H1 (cell line): ENCODE measurements at places on chromosomes 16 and 17. TPM values are rescaled to one million over a fixed set of nuclear protein-coding genes. Genes with fewer than 3 reads are reported as not detected.

SCN4A gene
- 5.0 and 8.1 TPM in 2 replicates for polyA plus RNA-seq

XYLT2 gene
- polyA plus RNA-seq = 29.9 and 38.2 TPM in 2 replicates

ADAMTS18 gene
- 0.05 and 0.16 TPM in 2 replicates for polyA plus RNA-seq

C17orf50 gene
- 0.08 and 0.12 TPM in 2 replicates for polyA plus RNA-seq

DUSP14 gene
- polyA plus RNA-seq = 35.2 and 37.9 TPM in 2 replicates

CDT1 gene
- 76.7 and 141 TPM in 2 replicates for polyA plus RNA-seq

PIK3R5 gene
- 2.7 and 4.2 TPM in 2 replicates for polyA plus RNA-seq

CCL1 gene
- polyA plus RNA-seq = not detected in 2 replicates

TNFRSF12A gene
- polyA plus RNA-seq = 82.5 and 121 TPM in 2 replicates

CDYL2 gene
- polyA plus RNA-seq = 0.33 and 0.38 TPM in 2 replicates

CRISPLD2 gene
- polyA plus RNA-seq = 2.7 and 3.6 TPM in 2 replicates

SDR42E2 gene
- polyA plus RNA-seq = 0.08 and 0.25 TPM in 2 replicates

GRB7 gene
- polyA plus RNA-seq = 41.5 and 61.7 TPM in 2 replicates

ARL5C gene
- not detected in 2 replicates for polyA plus RNA-seq

CX3CL1 gene
- 3.0 and 3.2 TPM in 2 replicates for polyA plus RNA-seq

C16orf95 gene
- 5.0 and 8.4 TPM in 2 replicates for polyA plus RNA-seq

MFAP4 gene
- 3.1 and 8.1 TPM in 2 replicates for polyA plus RNA-seq

SLC2A4 gene
- 6.9 and 10.6 TPM in 2 replicates for polyA plus RNA-seq

GSDMA gene
- 0.03 and 0.05 TPM in 2 replicates for polyA plus RNA-seq

ABI3 gene
- polyA plus RNA-seq = 2.5 and 3.6 TPM in 2 replicates

CCL16 gene
- not detected in 2 replicates for polyA plus RNA-seq

COX6A2 gene
- 0.79 and 1.6 TPM in 2 replicates for polyA plus RNA-seq
